ENCODE measurements at places on chromosomes 12 and 14.

DNA sequence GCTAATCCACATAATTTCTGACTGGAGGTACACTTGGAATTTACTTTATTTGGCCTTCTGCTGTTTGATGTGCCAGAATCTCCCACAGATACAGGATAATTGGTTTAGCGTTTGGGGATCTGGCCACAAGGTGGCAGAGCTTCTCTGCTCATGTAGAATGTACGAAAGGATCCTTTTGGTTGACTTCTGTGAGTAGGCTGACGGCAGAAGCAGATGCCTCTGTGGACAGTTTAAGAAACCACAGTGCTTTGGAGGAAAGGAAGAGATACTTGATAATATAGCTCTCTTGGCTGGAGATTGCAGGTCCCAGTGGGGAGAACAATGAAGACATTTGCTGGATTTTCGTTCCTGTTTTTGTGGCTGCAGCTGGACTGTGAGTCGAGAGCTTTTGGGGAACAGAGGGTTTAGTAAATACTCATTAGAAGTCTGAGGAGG lies 75.3 kb upstream of the OR4E1 start:
- no peak for DNase-seq

GRCh38 chr14:84065811-84066210 lies 1464.1 kb upstream of the FLRT2 start:
- DNase-seq = no peak

- DNase-seq = no peak
Measured at GRCh38 chr12:11618046-11618445, 31.4 kb upstream of the ETV6 start.

DNA sequence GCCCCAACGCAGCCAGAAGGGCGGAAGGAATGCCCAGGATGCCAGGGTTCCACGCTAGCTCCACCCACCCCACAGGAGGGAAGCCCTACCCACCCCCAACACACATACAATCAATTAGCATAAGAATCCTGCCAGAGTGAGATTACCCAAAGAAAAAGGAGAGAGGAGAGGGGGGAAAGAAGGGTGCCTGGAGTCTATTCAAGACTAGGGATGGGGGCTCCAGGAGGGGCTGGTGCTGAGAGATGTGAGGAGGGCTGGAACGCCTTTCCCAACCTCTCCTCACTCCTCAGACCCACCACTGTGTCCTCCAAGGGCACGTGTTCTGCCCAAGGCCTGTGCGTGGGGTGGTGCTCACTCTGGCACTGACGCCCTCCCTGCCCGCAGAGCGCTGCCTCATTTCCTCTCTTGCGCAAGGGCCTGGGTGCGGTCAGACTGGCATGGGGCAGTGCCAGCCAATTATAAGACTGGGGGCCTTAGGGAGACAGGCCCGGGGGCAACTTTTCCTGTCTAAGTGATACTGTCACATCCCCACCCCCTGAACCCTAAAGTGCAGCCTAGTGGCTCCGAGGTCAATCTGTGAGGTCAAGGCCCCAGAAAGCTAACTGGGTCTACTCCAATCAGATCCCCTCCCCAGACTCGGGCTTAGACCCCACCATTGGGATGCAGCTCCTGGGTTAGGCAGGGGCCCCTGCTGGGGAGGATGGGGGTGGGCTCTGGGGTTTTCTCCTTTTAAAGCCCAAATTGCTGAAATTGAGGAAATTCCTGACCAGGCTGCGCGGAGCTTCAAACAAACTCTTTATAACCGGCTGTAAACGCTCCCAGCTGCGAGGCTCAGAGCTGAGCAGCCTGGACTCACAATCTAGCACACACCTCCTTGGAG lies 10.2 kb upstream of the ITGB7 start:
- DNase-seq = no peak

GRCh38 chr12:41112903-41113302 lies 75.2 kb upstream of the PDZRN4 start:
- DNase-seq = no peak

DNA sequence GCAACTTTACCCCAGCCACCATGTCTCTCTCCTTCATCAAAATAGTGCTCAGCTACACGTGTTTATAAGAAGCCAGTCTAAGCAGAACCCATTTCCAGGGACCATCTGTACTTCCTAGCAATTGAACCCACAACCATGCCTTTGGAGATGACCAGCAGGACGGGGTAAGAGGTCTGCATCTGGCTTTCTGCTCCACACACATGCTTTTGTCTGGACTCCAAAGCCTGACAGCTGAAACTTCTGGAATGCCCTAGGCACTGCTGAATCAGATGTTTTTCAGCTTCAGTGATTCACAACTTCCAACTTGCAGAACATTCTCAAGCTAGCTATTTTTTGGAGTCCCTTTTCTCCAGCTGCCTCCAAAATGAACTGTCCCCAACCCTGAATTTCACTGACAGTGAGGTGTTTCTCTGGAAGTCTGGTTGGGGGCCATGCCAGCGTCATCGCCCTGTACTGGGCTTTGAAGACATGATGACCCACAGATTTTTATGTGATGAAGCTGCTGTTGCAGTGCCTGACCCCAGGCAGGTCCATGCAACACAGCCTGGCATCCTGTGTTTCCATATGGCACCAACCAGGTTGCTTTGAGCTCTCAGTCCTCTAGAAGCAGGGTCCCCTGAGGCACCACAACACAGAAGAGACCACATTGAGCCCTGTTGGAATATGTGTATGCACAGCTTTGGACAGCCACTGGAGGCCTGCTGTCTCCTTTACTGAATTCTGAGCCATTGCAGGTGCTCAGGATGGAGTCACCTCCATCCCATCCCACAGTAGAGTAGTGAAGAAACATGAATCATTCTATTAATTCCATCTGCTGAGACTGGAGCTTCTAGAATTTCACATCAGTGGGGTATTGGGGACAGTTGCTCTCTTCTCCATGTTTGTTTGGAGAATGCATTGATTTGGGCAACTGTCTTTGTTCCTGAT lies 80.2 kb downstream of the NUAK1 start:
- DNase-seq = no peak

- DNase-seq = no peak
Measured at GRCh38 chr12:18382236-18382885, 121.0 kb downstream of the PIK3C2G start.

GRCh38 chr12:26566675-26567074 lies 266.3 kb downstream of the ITPR2 start:
- no peak for DNase-seq

DNA sequence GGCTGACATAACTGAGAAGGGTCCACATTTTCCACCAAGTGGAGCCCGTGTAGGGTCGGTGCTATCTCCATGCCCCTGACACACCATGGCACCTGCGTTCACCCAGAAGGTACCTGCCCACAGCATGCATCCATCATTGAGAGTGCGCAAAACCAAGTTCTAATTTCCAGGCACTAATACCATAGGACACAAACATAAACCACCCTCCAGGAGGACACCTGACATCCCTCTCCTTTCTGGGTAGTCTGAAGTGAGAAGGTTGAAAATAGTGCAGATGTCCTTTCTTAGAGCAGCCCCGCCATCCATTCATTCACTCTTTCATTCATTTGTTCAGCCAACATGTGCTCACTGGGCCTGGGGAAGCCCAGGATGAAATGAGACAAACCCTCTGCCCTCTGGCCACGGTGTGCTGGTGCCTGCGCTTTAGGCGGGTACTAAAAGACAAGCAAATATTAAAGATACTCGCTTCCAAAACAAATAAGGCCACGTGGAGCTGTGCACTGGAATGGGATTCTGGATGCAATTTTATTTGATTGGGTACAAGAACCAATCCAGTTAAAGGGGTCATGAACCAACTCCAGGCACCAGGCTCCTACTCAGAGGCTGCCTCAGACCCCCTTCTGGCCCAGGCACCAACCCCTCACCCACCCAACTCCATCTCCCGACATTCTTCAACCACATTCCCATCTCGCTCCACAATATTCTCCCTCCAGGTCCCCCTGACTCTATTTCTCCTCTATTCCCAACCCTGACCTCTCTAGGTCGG lies 1.2 kb downstream of the TTC7B start:
- DNase-seq = no peak

DNA sequence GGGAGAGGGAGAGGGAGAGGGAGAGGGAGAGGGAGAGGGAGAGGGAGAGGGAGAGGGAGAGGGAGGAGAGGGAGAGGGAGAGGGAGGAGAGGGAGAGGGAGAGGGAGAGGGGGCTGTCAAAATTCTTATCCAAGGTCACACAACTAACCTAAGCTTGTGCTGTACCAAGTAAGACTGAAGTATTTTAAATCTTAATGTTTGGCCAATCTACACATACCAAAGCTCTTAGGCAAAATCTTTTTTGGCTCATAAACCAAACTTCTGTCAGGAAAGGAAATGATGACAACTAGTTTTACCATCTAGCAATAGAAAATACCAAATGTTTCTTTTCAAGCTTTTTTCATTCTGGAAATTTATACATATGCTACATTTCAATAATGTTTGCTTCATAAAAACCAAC lies 33.8 kb downstream of the CCDC38 start:
- DNase-seq = no peak

- DNase-seq = no peak
Measured at GRCh38 chr12:121110211-121110940, 22.3 kb upstream of the P2RX7 start.

- no peak for DNase-seq
Measured at GRCh38 chr12:55703288-55703687, 4.4 kb downstream of the ITGA7 start.

GRCh38 chr14:79629411-79630287 lies 581.7 kb downstream of the DIO2 start:
- no peak for DNase-seq

DNA sequence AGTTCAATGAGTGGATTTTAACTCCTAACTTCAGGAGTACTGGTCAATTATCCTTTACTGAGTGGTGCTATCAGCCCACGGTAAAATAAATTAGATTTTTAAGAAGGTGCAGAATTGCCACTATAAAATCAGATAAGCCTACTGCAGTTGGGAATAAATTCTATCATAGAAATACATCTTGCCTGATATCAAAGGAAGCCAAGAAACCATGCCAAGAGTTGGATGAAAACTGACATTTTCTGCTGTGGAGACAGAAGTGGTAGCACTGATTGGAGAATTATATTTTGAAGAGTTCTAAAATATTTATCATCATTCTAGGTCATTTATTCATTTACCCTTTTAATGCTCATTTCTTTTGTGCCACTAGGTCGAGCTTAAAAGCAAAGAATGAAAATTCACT lies 465.1 kb downstream of the APAF1 start:
- DNase-seq = no peak

- no peak for DNase-seq
Measured at GRCh38 chr14:103688906-103689902, 26.0 kb downstream of the XRCC3 start.

DNA sequence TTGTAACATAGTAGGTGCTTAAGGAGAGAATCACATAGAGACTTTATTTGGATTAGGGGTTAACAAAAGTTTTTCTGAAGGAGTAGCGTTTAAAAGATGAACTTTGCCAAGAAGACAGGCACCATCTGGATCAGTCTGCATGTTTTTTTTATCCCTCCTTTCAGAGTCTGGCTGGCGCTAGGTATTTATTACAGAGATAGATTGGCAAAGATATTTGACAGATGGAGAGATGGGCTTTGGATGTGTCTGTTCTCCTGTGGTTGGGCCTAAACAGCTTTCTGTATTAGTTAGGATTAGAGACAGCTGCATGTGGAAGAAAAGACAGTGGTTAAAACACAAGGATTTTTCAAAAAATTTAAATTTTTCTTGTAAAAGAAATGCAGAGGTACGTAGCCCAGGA lies 133.9 kb downstream of the C12orf75 start:
- no peak for DNase-seq

DNA sequence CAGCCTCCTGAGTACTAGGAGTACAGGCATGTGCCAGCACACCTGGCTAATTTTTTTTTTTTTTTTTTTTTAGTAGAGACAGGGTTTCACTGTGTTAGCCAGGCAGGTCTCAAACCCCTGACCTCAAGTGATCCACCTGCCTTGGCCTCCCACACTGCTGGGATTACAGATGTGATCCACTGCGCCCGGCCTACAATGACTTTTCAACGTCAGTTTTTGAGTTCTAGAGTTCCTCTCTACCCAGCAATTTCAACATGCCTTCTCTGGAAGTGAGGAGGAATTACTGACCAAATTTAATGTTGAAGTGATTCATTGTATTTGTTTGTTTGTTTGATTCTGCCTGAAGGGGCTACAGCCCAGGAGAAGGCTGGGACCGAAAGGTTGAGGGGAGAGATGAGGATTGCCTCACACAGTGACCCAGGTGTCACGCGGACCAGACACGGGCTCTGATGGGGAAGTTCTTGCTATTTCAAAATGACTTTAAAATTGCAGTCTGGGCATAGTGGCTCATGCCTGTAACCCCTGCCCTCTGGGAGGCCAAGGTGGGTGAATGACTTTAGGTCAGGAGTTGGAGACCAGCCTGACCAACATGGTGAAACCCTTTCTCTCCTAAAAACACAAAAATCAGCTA lies 8.6 kb upstream of the DENR start:
- DNase-seq = no peak

GRCh38 chr14:99278836-99279235 lies 6.8 kb upstream of the BCL11B start:
- no peak for DNase-seq

GRCh38 chr12:8639936-8640335 lies 22.7 kb downstream of the MFAP5 start:
- DNase-seq = no peak

DNA sequence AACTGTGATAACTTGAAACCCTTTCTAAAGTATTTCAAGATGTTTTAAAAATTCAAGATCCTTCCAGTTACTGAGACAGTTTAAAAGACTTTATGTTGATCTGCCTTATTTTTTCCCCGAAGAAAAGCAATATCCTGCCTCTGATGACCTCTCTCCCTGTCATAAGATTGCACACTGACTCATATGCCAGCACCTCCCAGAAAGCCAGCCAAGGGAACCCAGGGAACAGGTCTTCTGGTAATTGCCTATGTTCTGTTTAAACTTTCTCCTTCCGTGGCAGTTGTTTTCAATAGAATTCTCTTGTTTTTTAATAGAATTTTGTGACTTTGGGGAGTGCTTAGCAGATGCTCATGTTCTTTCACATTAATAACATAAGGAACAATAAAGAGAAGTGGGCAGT lies 300.2 kb upstream of the PRKD1 start:
- DNase-seq = no peak

DNA sequence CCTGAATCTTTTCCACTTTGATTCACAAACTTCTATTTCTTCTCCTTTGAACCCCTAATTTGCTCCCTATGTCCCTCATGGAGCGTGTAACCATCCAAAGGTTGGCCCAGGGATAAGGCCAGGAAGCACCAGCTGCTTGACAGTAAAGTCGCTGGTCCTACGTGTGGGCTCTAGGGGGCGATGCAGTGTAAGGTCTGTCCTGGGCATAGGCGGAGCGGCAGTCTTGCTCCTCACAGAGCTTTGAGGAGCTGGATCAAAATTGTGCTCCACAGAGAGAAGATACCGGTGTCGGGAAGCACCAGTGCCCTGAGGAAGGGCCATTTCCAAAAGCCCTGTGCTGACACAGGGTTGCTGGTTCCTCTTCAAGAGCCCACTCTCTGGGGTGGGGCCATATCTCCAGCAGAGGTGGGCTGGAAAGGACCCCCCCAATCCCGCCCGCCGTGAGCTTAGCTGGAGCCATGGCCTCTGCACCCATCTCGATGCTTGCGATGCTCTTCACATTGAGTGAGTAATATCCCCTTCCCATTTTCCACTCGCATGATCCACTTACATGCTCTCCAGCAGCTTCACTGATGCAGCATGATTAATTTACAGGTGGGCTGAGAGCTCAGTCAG lies 49.9 kb upstream of the OR4E1 start:
- DNase-seq = no peak

Data from D721Med (cell line).